ENCODE measurements at places on chromosomes 16 and 17. TPM values are rescaled to one million over a fixed set of nuclear protein-coding genes. Genes with fewer than 3 reads are reported as not detected.

YBX2 gene
- 0.26 TPM for total RNA-seq

CLDN7 gene
- 0.52 TPM for total RNA-seq

VWA3A gene
- not detected for total RNA-seq

WNT9B gene
- total RNA-seq = not detected

DNA sequence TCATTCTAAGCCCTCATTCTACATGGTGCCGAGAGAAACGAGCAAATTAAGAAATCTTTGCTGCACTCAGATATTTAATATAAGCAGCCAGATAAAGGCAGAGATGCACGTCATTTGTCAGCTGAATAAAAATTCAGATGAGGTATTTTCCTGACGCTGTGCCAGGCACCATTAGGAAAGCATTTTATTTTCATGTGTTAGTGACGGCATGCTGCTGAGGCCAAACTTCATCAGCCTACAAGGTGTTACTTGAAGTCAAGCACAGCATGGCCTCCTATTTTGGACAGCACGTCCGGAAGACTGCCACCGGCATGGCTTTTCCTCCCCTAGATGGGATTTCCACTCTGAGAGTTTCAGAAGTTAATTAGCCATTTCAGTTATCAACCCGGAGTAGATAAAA, 70.3 kb downstream of the IRX3 start:
- no peak for ATAC-seq

GRCh38 chr17:56478836-56479447, 114.6 kb upstream of the NOG start:
- ATAC-seq = no peak

DNA sequence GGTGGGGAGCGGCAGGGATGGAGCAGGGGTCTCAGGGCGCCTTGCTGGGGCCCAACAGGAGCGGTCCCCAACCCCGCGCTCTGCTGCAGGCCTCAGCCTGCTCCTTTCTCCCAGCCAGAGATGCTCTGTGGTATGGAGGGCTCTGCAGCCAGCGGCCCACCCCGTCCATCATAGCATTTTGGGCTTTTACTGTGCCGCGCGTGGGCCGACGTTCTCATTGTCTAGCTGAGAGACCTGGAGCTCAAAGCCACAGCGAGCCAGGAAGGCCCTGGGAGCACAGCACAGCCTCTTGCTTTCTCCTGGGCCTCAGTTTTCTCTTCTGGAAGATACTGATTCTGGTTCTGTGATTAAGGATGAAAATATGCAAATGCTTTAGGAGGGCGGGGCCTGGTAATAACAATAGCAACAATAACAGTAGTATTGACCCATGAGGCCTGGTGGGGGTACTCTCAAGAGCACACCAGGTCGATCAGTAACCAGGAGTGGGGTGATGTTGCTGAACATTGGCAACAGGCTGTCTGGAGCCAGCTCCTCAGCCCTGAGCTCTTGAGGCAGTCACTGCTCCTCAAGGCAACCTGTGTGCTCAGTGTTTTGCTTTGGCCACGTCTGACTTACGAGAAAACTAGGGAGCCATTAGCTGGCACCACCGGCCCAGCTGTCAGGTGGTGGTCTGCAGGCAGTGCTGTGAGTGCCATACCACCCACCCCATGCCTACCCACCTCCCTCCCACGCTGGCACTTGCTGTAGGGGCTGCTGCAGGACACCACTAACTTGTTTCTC, 1.1 kb upstream of the RASD1 start:
- no peak for ATAC-seq

- ATAC-seq = peak; percentile 72
Observed at GRCh38 chr16:50338371-50339231, 30.2 kb downstream of the BRD7 start.

DNA sequence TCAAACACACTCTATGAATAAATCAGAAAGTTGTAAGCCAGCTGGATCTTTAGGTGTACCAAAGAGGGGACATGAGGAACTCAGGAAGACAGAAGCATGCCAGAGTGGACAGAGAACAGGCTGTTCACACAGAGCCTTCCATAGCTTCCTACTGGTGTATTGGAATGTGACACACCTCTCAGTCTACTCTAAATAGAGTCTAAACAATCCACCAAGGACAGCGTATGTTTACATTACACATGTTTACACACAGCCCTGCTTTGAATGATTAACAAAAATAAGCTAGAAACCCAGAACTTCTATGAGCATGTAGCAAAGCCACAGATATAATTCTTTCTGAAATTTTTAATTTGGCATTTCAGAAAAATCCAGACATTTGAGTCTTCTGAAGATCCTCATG, 1279.0 kb upstream of the CDH8 start:
- no peak for ATAC-seq

DNA sequence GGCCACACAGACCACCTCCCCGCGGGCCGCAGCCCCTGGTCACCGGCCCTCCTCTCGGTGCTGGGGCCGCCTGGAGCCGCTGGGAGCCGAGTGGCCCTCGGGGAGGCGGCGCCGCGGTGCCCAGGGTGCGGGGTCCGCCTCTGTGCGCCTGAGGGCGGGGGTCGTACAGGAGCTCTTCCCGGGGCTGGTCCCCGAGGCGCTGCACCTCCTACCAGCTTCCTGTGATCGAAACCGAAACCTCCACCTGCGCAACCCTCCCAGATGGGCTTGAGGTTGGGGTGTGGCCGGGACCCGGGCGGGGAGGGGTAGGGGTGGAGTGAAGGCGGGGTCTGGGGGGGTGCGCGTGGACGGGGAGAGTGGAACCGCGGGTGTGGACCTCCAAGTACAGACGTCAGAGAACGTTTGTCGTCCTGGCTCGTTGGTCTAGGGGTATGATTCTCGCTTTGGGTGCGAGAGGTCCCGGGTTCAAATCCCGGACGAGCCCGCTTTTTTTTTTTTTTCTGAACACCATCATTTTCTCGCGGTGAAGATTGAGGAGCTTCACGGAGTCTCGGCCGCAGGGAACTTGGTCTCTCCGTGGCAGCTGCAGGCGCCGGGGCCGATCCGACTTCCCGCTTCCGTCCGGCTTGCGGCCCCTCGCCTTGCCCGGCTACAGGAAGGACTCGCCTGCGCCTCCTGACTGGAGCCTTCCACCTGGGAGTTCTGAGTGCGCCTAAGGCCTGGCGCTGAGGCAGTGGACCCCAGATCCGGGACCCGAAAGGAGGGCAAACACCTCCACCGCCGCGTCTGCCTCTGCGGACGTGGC, 23.9 kb downstream of the ZNF213 start:
- peak; percentile 75 for ATAC-seq
